ENCODE measurements at places on chromosomes 11 and 22. TPM values are rescaled to one million over a fixed set of nuclear protein-coding genes. Genes with fewer than 3 reads are reported as not detected.

Gene NOX4
- total RNA-seq = 6.9 TPM

Gene GLYATL1
- 0.49 TPM for total RNA-seq

Gene TMEM80
- total RNA-seq = 7.4 TPM

Gene CRYAB
- 7.4 TPM for total RNA-seq

Gene BUD13
- 9.1 TPM for total RNA-seq

Gene KRTAP5-6
- total RNA-seq = not detected

Gene GGTLC3
- total RNA-seq = not detected

Gene DENND6B
- 17.2 TPM for total RNA-seq

Gene IL18
- 2.0 TPM for total RNA-seq

Gene DDTL
- total RNA-seq = not detected

Gene VSIG2
- 0.49 TPM for total RNA-seq

Gene NF2
- 34.9 TPM for total RNA-seq

Gene RAC2
- 0.25 TPM for total RNA-seq

Gene PHRF1
- total RNA-seq = 20.9 TPM

Gene SLC22A9
- under 0.01 TPM for total RNA-seq

Gene ALX4
- total RNA-seq = 0.98 TPM

Measured in temporal lobe (tissue), 4 donors.